Right renal pelvis (tissue), 4 donors: ENCODE measurements at places on chromosomes 1 and 21.

DNA sequence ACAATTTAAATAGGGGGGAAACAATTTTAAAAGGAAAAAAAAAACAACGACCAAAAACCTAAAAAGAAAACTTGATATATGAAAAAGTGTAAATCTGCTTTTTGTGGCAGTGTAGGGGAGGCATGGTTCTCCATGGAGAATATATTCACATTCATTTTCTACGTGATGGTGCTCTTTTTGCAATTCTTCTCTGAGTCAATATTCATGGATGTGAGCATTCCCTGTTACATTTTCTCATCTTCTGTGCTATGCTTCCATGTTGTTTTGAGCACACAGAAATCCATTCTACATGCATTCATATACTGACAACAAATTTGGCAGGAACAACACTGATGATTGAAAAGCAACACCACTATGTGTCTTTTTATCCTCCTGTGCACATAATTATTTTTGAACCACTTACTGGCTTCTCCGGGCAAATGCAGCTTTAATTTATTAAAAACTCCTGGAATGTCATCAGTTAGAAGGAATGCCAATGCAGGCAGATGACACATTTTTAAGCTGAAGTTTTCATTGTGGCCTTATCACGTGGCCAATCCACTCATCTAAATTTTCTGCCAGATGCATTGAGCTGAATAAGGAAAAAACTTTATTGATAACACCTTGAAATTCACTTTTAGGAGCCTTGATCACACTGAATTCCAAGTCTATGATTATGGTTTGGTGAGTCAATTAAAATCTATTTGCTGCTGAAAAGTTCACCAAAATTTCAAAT is 590.6 kb downstream of the NUF2 start:
- DNase-seq = no peak

DNA sequence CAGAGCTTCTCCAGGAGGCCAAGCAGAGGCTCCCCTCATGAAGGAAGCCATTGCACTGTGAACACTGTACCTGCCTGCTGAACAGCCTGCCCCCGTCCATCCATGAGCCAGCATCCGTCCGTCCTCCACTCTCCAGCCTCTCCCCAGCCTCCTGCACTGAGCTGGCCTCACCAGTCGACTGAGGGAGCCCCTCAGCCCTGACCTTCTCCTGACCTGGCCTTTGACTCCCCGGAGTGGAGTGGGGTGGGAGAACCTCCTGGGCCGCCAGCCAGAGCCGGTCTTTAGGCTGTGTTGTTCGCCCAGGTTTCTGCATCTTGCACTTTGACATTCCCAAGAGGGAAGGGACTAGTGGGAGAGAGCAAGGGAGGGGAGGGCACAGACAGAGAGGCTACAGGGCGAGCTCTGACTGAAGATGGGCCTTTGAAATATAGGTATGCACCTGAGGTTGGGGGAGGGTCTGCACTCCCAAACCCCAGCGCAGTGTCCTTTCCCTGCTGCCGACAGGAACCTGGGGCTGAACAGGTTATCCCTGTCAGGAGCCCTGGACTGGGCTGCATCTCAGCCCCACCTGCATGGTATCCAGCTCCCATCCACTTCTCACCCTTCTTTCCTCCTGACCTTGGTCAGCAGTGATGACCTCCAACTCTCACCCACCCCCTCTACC is 19.1 kb downstream of the CSF1 start:
- no peak for DNase-seq

DNA sequence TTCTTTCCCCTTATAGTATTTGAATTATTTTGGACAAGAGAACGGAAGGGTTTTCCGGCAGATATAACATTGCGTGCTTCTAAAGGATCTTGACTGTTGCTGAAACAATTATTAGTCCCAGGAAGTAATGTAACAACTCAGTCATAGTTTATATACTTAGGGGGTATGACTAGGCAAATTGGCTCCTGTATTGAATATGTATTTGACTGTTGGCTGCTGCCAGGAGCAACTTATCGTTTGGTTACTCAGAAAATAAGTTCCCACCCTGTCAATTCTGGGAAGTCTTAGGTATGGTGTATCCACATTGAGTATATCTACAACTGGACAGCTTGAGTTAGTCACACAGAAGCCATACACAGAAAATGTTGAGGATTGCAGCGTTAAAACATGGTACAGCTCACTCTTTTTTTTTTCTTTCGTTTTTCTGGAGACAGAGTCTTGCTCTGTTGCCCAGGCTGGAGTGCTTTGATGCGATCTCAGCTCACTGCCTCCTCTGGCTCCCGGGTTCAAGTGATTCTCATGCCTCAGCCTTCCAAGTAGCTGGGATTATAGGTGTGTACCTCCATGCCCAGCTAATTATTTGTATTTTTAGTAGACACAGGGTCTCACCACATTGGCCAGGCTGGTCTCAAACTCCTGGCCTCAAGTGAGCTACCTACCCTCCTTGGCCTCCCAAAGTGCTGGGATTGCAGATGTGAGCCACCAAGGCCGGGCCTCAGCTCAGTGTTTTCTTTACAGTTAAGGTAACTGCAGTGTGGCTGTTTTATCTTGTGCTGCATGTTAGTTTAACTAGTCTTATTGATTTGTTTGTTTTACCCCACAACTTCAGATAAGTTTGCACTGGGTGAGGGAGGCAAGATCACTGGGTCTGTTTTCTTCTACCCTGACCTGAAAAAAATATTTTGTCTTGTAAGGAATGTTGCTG is 10.2 kb downstream of the SMAP2 start:
- DNase-seq = no peak

- no peak for DNase-seq
Observed at GRCh38 chr1:201022820-201023516, 546 bp downstream of the KIF21B start.

- DNase-seq = no peak
Observed at GRCh38 chr1:236395947-236396664, 2.0 kb downstream of the EDARADD start.

- no peak for DNase-seq
Observed at GRCh38 chr1:38360807-38361206, 314.2 kb upstream of the POU3F1 start.

GRCh38 chr1:26607186-26607585 is 77.6 kb downstream of the RPS6KA1 start:
- DNase-seq = no peak

DNA sequence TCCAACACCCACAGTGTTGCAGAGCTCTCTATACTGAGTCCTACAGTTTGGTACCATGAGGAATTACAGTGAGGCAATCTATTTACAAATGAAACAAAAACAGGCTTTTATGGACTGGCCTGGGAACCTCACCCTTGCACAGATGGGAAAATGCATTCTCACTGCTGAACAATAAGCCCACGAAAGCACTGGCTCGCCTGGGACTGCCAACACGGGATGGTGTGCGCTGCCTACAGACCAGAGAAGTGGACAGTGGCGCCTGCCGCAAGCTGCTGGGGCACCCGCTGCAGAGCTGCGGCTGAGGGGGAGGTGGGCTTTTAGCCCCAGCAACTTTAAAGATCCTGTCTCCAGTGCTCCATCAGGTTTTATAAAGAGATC is 28.5 kb upstream of the ABCG1 start:
- no peak for DNase-seq

- no peak for DNase-seq
Observed at GRCh38 chr1:34697818-34698217, 57.0 kb upstream of the GJB5 start.

DNA sequence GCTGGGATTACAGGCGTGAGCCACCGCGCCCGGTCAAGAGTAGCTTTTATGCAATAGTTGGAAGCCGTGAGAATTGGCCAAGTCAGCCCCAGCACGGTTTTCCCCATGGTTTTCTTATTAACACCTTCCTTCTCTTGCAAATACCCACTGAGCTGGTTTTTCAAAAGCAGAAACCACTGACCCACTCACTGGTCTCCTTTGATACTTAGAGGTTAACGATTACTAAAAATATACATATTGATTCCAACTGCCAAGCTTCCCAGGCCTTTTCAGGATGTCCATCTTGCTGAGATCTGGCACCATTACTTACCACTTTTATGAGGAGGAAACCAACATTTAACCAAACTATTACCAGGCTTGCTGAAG is 25.9 kb upstream of the TARDBP start:
- DNase-seq = no peak

DNA sequence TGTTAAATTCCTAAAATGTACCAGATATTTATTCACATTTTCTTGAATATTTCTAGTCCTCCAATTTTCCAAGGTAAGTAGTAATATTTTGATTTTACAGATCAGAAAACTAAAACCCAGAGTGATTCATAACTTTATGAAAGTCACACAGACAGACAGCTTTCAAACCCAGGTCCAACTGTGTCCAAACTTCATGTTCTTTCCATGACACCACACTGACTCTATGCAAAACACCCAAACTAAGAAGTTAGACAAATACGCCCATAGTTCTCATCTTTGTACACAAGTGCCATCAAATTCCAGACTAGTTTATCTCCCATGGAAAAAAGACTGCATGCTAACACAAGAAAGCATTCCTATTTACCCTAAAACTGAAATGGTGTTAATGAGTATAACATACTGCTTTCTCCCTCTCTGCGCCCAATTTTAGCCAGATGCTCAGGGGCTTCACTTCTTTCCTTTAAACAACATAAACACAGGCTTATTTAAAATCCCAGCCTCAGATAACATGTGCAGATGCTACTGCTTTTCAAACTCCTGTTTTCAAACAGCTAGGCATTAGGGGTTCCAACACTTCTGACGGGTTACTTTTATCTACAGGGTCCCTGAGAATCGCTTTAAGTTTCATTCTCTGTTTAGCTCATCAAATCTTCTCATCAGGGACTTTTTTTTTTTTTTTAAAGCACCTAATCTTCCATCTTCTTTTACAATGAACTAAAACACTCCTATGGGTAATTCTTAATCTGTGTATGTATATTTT is 44.6 kb downstream of the WASF2 start:
- no peak for DNase-seq

- no peak for DNase-seq
Observed at GRCh38 chr1:36909946-36910725, 124.2 kb downstream of the GRIK3 start.

GRCh38 chr1:160565564-160565963 is 13.7 kb downstream of the CD84 start:
- no peak for DNase-seq

GRCh38 chr1:174160109-174160473 is 771 bp downstream of the RABGAP1L start:
- DNase-seq = peak; percentile 21

DNA sequence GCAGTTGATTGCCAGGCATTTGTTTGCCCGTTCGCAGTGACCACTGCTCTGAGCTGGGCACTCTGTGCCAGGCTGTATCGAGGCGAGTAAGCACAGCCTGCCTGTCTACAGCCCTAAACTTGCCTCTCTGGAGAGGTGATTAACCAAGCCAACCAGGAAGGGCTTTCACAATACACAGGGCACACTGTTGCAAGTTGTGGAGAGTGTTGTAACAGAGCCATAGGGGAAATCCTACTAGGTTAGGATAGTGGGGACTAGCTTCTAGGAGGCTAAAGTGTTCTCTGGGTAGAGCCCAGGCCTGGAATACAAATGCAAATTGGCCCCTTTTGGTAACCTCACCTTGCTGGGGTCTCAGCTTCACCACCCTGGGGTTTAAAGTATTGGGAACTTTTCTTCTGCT is 23.8 kb downstream of the PRDM2 start:
- no peak for DNase-seq

- no peak for DNase-seq
Observed at GRCh38 chr21:36697060-36697850, 1.7 kb upstream of the SIM2 start.

DNA sequence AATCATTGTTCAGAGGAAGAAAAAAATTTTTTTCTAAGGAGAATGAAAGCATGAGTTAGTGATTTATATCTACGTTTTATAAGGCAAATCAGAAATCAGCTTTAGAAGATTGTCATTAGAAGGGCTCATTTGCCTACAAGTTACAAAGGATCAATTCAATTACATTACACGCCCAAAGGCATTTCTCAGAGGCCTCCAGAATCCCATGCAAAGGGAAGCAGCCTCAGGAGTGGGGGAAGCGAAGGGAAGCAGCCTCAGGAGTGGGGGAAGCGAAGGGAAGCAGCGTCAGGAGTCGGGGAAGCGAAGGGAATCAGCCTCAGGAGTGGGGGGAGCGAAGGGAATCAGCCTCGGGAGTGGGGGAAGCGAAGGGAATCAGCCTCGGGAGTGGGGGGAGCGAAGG is 206.2 kb downstream of the GREM2 start:
- no peak for DNase-seq

GRCh38 chr1:75742047-75742625 is 17.6 kb downstream of the ACADM start:
- no peak for DNase-seq

DNA sequence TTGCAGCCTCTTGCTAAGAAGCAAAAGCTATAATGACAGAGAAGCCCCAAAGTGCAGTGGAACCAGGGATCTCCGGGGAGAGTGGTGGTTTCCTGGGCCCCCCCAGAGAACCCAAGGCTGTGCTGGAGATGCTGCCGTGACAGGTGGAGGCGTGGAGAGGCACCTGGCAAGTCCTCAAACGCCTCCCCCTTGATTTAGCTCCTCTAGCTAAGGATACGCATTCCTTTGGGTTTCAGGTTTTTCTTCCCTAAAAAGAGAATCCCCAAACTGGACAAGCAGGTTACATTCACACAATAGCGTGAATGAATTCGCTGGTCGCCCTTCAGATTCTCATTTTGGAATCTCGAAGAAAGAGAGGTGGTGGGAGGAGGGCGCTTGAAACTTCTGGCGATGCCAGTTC is 853 bp upstream of the ATP1A1 start:
- no peak for DNase-seq

GRCh38 chr1:8537991-8538390 is 220.1 kb downstream of the SLC45A1 start:
- DNase-seq = no peak

DNA sequence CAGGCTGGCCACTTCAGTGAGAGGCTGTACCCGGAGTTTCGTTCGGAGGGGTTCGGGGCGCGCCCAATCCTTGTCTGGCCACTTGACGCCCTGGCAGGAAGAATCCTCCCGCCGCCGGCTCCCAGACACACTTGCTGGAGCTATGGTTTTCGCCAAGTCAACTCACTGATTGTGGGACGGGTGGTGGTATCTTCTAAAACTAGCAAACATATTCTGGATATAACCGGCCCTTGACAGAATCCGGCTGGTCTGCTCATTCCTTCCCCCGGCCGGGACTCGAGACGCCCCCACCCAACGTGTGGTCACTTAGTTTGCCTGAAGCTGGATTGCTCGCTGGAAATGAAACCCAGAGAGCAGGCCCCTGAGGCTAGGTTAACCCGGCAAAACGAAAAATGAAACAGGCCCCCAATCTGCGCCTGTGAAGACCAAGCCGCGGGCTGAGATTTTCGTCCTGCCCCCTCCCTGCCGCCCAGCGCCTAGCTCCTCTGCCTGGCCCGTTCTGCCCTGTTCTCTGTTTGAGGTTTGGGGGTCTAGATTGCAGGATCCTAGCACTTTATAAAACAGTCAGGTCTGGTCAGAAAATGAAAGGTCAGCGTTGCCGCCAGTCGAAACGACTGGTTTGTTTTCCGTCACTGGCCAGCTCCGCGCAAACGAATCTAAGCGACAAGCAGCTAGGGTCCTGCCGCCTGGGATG is 4.6 kb downstream of the GFI1 start:
- DNase-seq = peak; percentile 47
